ENCODE measurements at places on chromosomes 5 and 9.

- no peak for DNase-seq
These were observed 488.9 kb upstream of the TNC start for GRCh38 chr9:115606838-115607237.

DNA sequence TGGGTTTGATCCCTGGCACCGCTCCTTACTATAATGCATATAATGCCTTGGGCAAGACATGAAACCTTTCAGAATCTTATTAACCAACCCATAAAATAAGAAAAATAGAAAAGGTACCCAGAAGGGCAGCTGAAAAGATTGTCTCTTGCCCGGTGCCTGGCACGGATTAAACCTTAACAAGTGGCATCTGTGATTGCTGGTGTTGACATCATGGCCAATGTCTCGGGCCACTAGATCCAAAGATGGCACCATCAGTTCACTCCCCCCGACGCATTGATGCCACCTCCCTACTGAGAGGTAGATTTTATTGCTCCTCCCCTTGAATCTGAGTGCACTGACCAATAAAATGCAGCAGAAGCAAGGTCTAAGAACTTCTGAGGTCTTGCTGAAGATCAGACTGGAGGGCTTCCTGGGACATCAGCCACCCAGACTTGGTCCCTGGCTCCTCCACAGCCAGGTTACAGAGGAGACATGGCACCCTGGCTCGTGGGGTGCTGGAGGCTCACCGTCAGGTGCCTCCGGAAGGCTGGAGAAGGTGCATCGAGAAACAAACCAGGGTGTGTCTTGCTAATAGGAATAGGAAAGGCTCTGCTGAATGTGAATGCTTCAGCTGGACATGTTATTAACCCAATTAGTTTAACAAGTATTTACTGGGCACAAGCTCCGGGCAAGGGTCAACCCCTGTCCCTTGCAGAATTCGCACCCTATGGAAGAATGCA, 80.0 kb upstream of the COL5A1 start:
- no peak for DNase-seq

DNA sequence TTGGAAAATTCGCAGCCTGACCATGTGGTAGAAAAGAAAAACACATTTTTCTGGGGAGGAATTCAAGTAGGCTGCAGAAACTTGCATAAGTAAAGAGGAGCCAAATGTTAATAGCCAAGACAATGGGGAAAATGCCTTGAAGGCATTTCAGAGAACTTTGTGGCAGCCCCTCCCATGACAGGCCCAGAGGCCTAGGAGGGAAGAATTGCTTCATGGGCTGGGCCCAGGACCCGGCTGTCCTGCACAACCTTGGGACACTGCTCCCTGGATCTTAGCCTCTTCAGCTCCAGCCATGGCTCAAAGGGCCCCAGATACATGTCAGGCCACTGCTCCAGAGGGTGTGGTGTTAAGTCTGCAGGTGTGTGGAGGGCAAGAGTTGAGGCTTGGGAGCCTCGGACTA, 158.6 kb downstream of the OSTF1 start:
- DNase-seq: no peak

DNA sequence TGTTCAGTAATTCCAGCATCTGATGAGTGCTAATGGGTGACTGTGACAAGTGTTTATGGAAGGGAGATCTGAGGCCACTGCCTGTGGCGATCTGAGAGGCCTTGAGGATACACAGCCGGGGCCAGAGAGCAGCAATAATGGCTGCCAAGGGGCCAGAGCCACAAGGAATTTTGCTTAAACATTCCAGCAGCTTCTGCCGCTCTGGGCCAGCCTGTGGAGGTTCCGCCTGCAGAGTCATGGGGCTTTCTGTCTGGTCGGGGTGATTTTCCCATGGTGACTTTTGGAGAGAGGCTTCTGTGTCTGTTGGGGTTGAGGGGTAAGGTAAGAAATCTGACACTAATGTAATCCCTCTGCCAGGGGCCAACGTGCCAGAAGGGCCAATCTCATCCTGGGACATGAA, 353.5 kb downstream of the ADAMTS6 start:
- no peak for DNase-seq

DNA sequence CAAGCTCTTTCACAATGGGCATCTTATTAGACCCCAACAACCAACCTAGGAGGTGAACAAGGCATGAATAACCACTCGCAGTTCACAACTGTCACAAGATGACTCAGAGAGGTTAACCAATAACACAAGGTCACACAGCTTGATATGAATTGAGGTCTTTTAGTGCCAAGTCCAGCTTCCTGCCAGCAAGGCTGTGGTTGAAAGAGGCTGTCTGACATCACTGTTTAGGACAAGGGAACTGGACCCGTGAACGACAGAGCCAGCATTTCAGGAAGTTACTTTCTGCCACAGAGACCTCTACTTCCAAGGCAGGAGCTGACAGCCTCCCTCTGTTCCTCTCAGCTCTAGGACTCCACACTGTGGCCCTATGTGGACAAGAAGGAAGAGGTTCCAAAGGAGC, 53.4 kb upstream of the ALDH1B1 start:
- DNase-seq: no peak

DNA sequence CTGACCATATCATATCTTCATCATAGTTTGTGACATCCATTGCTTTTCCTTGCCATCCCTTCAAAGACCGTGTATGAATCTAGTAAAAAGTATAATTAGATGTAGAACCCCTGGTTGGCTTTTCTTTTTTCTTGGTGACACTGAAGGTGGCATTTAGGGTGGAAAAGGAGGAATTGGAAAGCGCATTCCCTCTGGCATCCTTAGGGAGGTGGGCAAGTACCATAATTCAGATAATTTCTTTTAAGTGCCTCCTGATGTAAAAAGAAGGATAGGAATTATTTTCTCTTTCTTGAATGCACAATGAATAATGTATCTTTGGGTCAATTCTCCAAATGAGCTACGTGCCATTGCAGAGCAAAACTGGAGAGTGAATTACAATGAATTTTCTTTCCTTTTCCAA, 73.2 kb upstream of the SMARCA2 start:
- no peak for DNase-seq

DNA sequence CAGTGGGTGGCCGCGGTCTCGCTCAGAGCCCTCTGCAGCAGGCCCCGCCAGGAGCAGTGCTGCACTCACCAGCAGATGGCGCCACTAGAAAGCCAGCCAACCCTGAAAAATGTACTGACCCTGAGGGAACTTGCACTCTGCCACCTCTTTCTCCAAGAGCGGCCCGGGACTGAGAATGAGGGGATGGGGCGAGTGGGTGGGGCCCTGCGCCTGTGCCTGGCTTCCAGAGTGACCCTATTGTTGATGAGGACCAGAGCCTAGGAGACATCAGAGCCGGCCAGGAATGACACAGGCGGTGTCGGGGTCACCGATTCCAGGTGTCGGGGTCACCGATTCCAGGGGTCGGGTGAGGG, 2.9 kb upstream of the IL17B start:
- peak; percentile 58 for DNase-seq

DNA sequence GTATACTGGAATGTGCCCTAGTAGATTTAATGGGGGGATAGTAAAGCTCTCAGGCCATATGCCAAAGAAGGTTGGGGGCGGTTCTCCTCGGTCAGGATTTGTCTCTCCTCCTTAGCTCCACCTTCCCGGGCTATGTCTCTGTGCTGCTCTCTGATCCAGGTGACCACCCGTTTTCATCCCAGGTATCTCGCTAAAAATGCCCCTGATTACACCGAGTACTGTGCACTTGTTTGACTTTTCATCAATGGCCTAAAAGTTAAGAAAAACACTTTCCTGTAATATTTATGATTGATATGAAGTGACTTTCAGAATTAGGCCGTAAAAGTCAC, 724 bp downstream of the NDUFS6 start:
- DNase-seq: no peak

Data from naive thymus-derived CD4-positive, alpha-beta T cell (primary cell).